ENCODE measurements at places on chromosomes 6 and 20.

DNA sequence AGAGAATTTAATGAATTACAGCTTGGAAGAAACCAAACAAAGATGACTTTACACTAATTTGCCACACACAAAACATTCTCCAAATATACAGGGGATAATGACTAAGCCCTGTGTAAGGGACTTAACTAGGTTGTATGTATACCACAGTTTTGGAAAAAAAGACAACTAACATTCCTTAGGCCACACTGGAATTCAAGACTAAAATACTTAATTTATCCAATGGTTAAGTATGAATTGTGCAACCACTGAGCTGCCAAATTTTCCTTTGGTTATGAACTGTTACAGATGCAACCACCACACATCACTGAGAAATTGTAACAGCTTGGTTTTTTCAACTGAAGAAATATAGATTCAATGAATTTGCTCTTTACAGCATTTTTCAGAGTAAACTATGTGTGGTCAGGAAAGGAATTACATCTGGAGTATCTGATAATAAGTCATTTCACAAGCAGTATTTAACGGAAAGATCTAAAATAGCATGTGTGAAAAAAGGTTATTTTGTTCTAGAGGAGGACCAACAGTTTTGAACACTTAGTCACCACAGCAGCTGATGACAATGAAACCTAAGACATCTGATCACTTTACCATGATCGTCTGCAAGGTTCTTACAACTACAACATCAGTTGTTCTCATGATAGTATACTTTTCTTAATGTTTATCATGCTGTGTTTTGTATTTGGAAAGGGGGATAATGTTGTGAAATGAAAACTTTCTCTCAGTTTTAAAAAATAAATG lies 318.8 kb downstream of the BCKDHB start:
- no peak for DNase-seq

- DNase-seq, result no peak
Observed at GRCh38 chr6:24899136-24899996, 36.4 kb downstream of the RIPOR2 start.

GRCh38 chr20:54029176-54029575 lies 41.2 kb downstream of the BCAS1 start:
- no peak for DNase-seq

GRCh38 chr6:76000629-76001028 lies 71.8 kb downstream of the IMPG1 start:
- no peak for DNase-seq

GRCh38 chr6:88295663-88296062 lies 129.5 kb upstream of the CNR1 start:
- no peak for DNase-seq

DNA sequence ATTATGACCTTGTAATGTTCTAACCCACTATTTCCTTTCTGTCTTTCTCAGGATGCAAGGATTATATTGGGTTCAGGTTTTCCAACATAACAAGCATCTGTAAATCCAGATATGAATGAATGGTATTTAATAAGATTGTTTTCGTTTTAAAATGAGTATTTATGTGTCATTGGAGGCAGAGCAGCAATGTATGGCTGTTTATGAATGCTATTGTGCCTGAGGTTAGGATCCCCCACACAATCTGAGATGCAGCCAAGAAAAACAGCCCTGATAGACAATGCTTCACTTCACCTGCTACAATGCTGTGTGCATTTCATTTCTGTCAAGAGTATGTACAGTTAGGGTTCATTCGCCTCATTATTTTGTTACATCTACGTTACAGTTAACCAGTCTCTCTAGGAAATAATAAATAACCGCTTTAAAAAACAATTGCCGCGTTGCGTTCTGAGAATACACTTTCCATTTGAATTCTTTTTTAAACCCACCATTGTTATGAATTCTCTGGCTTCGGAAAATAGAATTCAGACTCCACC lies 19.6 kb downstream of the TFAP2A start:
- no peak for DNase-seq

DNA sequence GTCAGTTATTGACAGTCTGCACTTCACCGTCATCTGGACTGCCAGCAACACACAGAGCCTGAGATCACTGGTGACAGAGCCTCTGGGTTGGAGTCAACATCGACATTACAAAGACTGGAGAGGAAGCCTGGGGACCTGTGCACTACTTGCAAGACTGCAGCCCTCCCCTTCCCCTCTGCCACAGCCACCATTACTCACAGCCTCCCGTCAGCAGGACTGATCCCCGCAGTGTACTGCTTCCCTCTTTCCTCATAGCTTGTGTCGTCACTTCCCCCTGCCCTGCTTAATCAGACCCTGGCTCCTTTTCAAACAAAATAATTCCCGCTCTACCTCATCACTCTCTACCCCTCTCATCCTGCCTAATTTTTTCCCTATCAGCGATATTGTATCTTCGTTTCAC lies 235.5 kb upstream of the KCNQ5 start:
- no peak for DNase-seq

GRCh38 chr6:121223930-121224329 lies 110.3 kb downstream of the TBC1D32 start:
- no peak for DNase-seq
